NCI-H187 treated with DMSO at 0.1 percent for 48 hours (cell line): ENCODE measurements at places on chromosomes 1 and 21.

- no peak for DNase-seq
Measured at GRCh38 chr1:43912607-43913006, 21.0 kb upstream of the ARTN start.

- no peak for DNase-seq
Measured at GRCh38 chr1:62781841-62782543, 1.9 kb upstream of the ATG4C start.

- no peak for DNase-seq
Measured at GRCh38 chr1:156815307-156815826, 1.3 kb downstream of the SH2D2A start.

GRCh38 chr1:113912594-113913311, 7.6 kb downstream of the DCLRE1B start:
- no peak for DNase-seq
